ENCODE measurements at places on chromosomes 1 and 21. TPM values are rescaled to one million over a fixed set of nuclear protein-coding genes. Genes with fewer than 3 reads are reported as not detected.

MTF1 gene
- 4.7 TPM for total RNA-seq

OR10Z1 gene
- total RNA-seq = not detected

SPRR1B gene
- total RNA-seq = not detected

COL9A2 gene
- total RNA-seq = 7.0 TPM

NPR1 gene
- 1.5 TPM for total RNA-seq

KCNA10 gene
- not detected for total RNA-seq

FCRLB gene
- total RNA-seq = 3.0 TPM

ORC1 gene
- total RNA-seq = 12.6 TPM

GCLM gene
- total RNA-seq = 35.2 TPM

KCNE1 gene
- 0.74 TPM for total RNA-seq

CELA2B gene
- total RNA-seq = not detected

TGFBR3 gene
- 118 TPM for total RNA-seq

LCE2C gene
- total RNA-seq = not detected

HRNR gene
- total RNA-seq = not detected

ARHGAP29 gene
- total RNA-seq = 32.5 TPM

OXCT2 gene
- total RNA-seq = 0.99 TPM

SERPINC1 gene
- total RNA-seq = not detected

TPTE gene
- not detected for total RNA-seq

SPATA46 gene
- not detected for total RNA-seq

GOLT1A gene
- not detected for total RNA-seq

NBPF6 gene
- total RNA-seq = not detected

BSND gene
- not detected for total RNA-seq

RHBDL2 gene
- total RNA-seq = not detected

DTL gene
- 47.7 TPM for total RNA-seq

GIPC2 gene
- total RNA-seq = 0.74 TPM

NUP210L gene
- 0.09 TPM for total RNA-seq

CXADR gene
- total RNA-seq = 2.0 TPM

RGSL1 gene
- not detected for total RNA-seq

PPM1J gene
- total RNA-seq = 0.63 TPM

SLC39A1 gene
- total RNA-seq = 85.9 TPM

SLFNL1 gene
- total RNA-seq = 0.09 TPM

DPH5 gene
- total RNA-seq = 34.9 TPM

CTSE gene
- total RNA-seq = not detected

VCAM1 gene
- 24.8 TPM for total RNA-seq

LEPROT gene
- 32.6 TPM for total RNA-seq

DNAJB4 gene
- 42.0 TPM for total RNA-seq

GNAT2 gene
- 0.18 TPM for total RNA-seq

TNFRSF9 gene
- under 0.01 TPM for total RNA-seq

LRRC38 gene
- total RNA-seq = not detected

SLX9 gene
- total RNA-seq = 7.4 TPM

AQP10 gene
- total RNA-seq = not detected

ALG6 gene
- 3.8 TPM for total RNA-seq

CACHD1 gene
- total RNA-seq = 11.6 TPM

PTGFR gene
- 77.5 TPM for total RNA-seq

C8A gene
- total RNA-seq = not detected

ERO1B gene
- total RNA-seq = 1.5 TPM

FAM151A gene
- not detected for total RNA-seq

CYP2J2 gene
- total RNA-seq = 0.09 TPM

All from fibroblast of the aortic adventitia (primary cell).